Mesenteric fat pad (tissue), 1 donor: ENCODE measurements at places on chromosomes 7 and 10. TPM values are rescaled to one million over a fixed set of nuclear protein-coding genes. Genes with fewer than 3 reads are reported as not detected.

- no peak for DNase-seq
These were observed 10.6 kb downstream of the GPR146 start for GRCh38 chr7:1054861-1055450.

DNA sequence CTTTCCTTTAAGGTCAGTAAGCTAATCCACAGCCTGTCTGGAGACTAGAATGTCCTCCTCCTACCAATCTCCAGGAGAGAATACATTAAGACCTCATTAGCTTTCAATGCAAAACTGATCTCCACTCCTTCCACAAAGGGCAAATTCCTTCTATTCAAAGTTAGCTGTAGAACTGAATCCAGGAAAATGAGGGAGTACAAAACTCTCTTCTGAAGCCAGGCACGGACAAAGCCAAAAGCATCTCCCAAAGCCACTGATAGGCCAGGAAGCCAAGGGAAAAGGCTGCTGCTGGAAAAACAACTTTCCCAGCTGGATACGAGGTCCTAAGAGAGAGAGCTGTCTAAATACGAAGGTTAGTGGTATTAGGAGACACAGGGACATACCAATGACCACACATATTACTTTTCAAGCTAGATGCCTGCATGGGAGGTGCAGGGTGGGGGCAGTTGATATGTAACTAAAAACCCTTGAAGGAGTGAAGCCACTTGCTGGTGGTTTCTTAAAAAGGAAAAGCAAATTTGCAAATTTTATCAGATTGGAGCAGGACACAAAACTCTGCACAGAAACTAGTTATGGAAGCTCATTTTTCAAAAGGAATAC, 43.6 kb downstream of the MKX start:
- DNase-seq: no peak

DNA sequence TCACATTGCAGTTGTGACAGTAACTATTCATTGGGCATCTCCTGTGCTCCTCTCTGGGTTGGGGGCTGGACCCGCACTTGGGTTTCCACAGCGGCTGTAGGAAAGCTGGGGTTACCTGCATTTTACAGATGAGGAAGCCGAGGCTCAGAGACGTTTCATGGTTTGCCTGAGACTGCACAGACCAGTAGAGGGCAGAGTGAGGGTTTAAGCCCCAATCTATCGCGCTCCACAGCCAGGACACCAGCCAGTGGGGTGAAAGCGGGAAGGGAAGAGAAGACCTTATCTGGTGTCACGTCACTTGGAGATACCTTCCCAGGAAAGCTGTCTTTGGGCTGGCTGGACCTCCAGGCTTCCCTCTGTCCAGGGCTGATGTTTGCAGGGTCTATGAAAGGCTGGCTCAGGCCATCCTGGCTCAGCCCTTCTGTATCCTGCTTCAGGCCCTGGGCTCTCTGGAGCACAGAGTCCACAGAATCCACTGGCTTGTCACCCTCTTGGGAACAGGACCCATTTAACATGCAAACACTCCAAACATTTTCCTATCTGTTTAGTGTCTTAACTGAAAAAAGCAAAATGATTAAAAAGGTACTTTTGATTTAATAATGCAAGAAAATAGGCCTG, 167.7 kb downstream of the EMX2 start:
- DNase-seq: no peak

DNA sequence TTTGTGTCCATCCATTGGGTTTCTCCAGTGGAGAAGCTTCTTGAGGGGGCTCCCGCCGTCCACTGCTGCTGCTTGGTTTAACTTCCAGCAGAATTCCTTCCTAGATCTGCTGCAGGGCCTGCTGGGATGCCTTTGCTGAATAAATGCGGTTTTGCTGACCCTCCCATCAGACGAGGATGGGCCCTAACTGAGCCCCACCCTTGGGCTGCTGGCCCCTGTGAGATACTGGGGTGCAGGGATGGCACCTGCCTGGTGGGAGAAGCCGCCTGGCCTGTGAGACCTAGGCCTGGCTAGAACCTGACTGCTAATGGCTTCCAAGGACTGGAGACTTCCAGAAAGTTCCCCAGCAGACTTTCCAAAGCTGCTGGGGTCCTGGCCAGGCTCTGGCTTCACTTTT, 43.8 kb downstream of the ZNF467 start:
- no peak for DNase-seq

GRCh38 chr7:130305433-130306042, 12.6 kb downstream of the CPA4 start:
- no peak for DNase-seq

GRCh38 chr10:89213191-89213808, 6.2 kb upstream of the CH25H start:
- no peak for DNase-seq

DNA sequence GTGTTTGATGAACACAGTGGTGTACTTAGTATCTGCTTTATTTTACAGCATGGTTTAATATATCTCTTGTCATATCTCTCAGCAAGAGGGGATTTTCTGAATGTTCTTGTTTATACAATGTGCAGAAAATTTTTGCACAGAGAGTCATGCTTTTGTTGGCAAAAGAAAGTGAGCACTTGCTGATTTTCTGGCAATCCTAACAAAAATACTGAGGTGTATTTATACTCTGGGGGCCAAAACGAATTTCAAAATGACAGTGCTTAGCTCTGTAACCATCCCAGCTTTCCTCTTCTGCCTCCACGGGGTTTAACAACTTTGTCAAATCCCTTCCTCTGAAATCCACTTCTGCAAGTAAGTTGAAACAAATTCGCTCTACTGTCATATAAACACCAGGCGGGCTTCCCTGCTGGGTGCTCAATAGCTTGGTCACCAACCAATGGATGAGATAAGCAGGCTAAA, 169.2 kb downstream of the NOC3L start:
- DNase-seq: no peak

- no peak for DNase-seq
These were observed 325.4 kb downstream of the DNAJB6 start for GRCh38 chr7:157662110-157662791.

- no peak for DNase-seq
These were observed 38.3 kb upstream of the TOMM7 start for GRCh38 chr7:22860784-22861482.

DNA sequence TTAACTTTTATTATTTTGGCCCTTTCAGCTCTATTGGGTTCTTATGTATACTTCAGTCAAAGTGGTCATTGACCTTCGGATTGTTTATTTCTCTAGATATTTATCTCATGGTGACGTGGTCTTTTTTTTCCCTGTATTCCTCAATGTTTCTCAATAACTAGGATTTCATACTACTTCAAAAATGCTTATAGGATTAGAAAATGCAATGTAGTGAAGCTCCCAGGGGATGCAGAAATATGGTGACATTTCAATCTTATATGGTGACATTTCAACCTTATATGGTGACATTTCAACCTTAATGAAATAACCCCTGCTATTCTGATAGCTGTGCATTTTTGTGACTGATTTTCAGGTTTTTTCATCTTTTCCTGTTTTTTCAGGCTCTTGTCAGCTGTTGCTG, 51.4 kb downstream of the CHRM2 start:
- DNase-seq: no peak

The MBL2 gene
- total RNA-seq: not detected

The BMS1 gene
- total RNA-seq: 13.7 TPM

The MMP21 gene
- total RNA-seq: 0.29 TPM

The TFEC gene
- total RNA-seq: 12.7 TPM
